ENCODE measurements at places on chromosomes 11 and 22.

DNA sequence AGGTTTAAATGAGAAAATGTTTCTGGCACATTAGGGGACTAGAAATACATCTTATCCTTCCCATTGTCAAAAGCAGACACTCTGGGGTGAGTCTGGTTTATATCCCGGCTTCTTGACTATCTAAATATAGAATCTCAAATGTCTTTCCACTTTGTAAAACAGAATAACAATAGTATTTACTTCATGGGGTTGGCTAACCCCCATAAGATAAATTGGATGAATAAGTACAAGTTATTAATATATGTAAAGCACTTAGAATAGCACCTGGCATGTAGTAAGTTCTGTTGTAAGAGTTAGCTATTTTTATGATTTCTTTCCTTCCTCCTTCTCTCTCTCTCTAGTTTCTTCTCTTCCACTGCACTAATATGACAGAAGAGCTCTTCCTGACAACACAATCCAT is 499.1 kb downstream of the INSC start:
- DNase-seq = no peak

DNA sequence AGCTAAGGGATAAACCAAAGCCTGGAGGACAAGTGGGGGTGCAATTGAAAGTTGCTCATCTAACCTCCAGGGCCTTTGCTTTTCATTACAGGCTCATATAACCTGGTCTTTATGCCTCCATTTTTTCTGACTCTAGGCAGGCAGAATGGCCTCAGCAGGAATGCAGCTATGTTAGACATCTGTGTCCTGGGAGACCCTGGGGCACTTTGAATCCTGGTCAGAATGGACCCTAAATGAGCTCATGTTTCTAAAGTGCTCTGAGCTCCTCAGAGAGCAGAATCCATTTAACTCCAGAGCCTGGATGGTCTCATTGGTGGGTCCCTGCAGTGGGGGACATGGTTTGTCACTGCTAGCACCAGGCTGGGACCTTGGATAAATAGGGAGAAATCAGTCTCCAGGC is 177.3 kb downstream of the KIRREL3 start:
- no peak for DNase-seq

- no peak for DNase-seq
Measured at GRCh38 chr22:17633217-17633997, 4.9 kb upstream of the ATP6V1E1 start.

DNA sequence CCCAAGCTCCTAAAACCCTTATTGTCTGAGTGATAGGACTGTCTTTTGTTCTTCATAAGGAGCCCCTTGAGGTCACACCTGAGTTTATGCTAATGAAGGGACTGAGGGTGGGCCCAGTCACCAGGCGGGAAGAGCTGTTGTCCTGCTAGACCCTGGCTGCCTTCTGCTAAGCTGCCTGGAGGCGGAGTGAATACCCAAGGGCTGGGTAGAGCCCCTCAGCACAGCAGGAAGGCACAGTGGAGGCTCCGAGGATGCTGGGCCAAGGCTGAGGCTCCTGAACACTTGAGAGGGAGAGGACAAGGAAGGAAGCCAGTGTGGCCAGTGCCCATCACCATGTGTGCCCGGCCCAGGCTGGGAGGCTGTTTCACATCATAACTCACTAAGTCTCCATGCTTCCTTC is 4.8 kb upstream of the PHF21B start:
- no peak for DNase-seq

DNA sequence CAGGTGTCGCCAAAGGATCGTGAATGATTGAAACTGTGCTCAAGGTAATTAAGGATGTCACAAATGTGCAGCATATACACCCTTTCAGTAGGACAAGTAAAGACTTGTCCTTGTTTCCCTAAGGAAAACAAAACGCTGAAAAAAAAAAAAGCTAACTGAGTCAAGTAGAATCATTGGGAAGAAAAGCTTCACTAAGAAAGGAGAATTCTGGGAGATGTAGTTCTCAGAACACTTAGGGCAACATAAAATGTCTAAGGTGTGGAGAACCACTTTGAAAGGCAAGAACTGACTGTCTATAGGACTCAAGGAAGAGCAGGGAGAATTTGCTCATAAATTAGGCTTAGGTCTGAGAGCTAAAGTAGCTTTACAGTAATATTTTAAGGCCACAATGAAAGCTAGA is 2.9 kb upstream of the OR5T1 start:
- DNase-seq = no peak

DNA sequence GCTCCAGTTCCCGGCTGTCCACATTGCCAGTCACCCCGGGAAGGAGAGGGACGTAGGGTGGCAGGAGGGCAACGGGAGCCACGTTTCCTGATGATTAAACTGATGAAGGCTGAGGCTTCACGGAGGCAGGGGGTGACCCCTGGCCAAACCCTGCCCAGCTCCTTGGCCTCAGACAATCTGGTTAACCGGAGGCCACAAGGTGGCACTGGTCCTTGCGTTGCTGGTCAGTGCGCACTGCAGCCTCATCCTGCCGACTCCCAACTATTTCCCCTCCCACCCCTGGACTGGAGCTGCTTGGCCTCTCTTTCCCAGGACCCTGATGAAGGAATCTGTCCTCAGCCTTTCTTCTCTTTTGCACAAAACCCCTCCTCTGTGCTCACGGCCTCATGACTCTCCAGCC is 75.3 kb downstream of the PDE2A start:
- DNase-seq = no peak

GRCh38 chr11:108069947-108070346 is 51.4 kb upstream of the ACAT1 start:
- no peak for DNase-seq

- DNase-seq = no peak
Measured at GRCh38 chr11:2400762-2401435, 349 bp downstream of the TSSC4 start.

- no peak for DNase-seq
Measured at GRCh38 chr11:11677672-11678356, 56.0 kb upstream of the GALNT18 start.

- no peak for DNase-seq
Measured at GRCh38 chr11:42462558-42463310, 849.1 kb upstream of the API5 start.

- DNase-seq = no peak
Measured at GRCh38 chr11:28529540-28530410, 421.6 kb downstream of the METTL15 start.

- no peak for DNase-seq
Measured at GRCh38 chr11:111913997-111914396, 1.5 kb downstream of the HSPB2 start.

- DNase-seq = no peak
Measured at GRCh38 chr11:61413496-61413895, 16.3 kb downstream of the CPSF7 start.

- no peak for DNase-seq
Measured at GRCh38 chr11:6660712-6661111, 5.1 kb upstream of the DCHS1 start.

DNA sequence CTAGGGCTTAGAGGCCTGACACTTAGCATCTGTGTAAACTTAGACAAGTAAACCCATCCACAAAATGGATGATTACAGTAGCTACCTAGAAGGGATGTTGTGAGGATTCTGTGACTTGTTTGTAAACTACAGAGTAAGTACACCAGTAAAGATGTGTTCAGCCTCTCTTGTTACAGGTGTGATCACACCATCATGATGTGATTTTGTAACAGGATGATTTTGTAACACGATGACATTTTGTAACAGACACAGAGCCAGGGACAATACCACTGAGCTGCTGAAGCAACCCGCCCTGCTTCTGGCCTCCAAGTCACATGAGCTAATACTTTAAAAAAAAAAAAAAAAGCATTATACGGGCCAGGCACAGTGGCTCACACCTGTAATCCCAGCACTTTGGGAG is 17.0 kb downstream of the FADD start:
- no peak for DNase-seq
